ENCODE measurements at places on chromosomes 7 and 10. TPM values are rescaled to one million over a fixed set of nuclear protein-coding genes. Genes with fewer than 3 reads are reported as not detected.

PNLIPRP2 gene
- polyA plus RNA-seq, result not detected

GRCh38 chr10:48520184-48520506, 84.7 kb downstream of the ARHGAP22 start:
- no peaks in the 10 kb centered on the region for H3K4me1 ChIP-seq
- no peak overlapping the region for H3K27ac ChIP-seq
- no peak for DNase-seq
- H3K4me3 ChIP-seq, result no peak overlapping the region
- H3K27me3 ChIP-seq, result peaks cover 5% of the 10 kb centered on the region

DNA sequence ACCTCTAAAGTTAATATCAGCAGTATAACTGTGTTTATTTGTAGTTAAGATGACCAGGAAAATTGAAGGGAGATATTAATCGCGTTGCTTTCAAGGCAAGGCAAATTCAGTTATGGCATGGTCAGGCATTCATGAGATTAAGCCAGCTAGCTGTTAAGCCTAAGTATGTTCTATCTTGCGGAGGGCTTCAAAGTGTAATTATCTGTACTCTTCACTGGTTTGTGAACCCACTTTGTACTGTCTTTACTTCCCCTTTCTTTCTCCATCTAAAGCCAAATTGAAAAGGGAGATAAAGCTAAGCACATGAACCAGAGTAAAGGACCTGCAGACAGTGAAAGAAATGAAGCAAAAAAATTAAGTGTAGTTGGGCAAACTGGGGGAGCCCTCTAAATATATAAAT, 483.1 kb upstream of the NRP1 start:
- no peak for DNase-seq
- H3K4me3 ChIP-seq, result no peak overlapping the region
- H3K27ac ChIP-seq, result no peak overlapping the region
- peaks cover 2% of the 10 kb centered on the region for H3K27me3 ChIP-seq
- no peaks in the 10 kb centered on the region for H3K4me1 ChIP-seq

GRCh38 chr10:76080991-76081390, 649.6 kb downstream of the LRMDA start:
- no peak overlapping the region for H3K4me3 ChIP-seq
- H3K36me3 ChIP-seq, result no peaks in the 10 kb centered on the region
- no peaks in the 10 kb centered on the region for H3K27me3 ChIP-seq

CRYGN gene
- 0.30 TPM for polyA plus RNA-seq

- no peak overlapping the region for H3K4me3 ChIP-seq
- DNase-seq, result no peak
- peaks cover 13% of the 10 kb centered on the region for H3K4me1 ChIP-seq
Observed at GRCh38 chr7:44956157-44956766, 22.6 kb downstream of the MYO1G start.

LIPN gene
- polyA plus RNA-seq, result 0.52 TPM

DNA sequence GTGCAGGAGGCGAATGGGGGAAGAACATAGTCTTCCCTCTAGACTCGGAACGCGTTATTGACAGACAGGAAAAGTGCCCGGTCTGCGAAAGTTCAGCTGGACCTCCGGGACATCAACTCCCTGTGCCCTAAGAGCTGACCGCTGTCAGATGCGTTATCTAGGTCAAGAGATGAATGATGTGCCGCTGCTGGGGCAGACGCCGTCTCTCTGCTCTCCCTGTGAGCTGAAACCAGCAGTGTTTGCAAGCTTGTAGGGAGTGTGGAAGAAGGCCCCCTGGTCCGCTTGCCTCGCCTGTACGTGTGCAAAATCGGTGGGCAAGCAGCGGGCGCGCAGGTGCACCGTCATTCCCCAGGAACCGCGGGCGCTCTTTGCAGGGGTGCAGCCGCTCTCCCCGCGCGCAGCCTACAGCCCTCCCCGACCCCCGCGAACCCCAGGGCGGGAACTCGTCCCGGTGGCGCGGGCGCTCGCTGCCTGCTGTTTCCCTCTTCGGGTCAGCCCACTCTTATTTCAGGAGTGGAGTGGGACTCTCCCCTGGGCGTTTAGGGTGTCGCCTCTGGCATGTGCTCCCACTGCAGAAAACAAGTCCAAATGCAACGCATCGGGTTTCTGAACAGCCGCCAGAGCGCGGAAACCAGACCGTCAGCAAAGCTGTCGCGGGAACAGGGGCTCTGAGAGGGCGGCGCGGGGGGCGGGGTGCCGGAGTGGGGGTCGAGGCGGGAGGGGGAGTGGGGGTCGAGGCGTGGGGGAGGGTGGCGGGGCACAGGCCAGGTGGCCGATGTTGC, 1.8 kb upstream of the PFKFB3 start:
- peaks cover 35% of the 10 kb centered on the region for H3K4me1 ChIP-seq
- peak overlapping the region; percentile 23 for H3K27ac ChIP-seq
- peak; percentile 43 for DNase-seq
- no peaks in the 10 kb centered on the region for H3K27me3 ChIP-seq
- no peaks in the 10 kb centered on the region for H3K36me3 ChIP-seq
- H3K4me3 ChIP-seq, result peak overlapping the region; percentile 75

- H3K4me1 ChIP-seq, result peaks cover 67% of the 10 kb centered on the region
- H3K36me3 ChIP-seq, result peaks cover 14% of the 10 kb centered on the region
- no peak for DNase-seq
- peak overlapping the region; percentile 33 for H3K4me3 ChIP-seq
- no peak overlapping the region for H3K27ac ChIP-seq
Observed at GRCh38 chr7:131034166-131034881, 293.4 kb upstream of the MKLN1 start.

Data from CD4-positive, CD25-positive, alpha-beta regulatory T cell (primary cell).